ENCODE measurements at places on chromosomes 16 and 17.

- no peak for DNase-seq
Measured at GRCh38 chr17:78419970-78420815, 41.7 kb downstream of the PGS1 start.

DNA sequence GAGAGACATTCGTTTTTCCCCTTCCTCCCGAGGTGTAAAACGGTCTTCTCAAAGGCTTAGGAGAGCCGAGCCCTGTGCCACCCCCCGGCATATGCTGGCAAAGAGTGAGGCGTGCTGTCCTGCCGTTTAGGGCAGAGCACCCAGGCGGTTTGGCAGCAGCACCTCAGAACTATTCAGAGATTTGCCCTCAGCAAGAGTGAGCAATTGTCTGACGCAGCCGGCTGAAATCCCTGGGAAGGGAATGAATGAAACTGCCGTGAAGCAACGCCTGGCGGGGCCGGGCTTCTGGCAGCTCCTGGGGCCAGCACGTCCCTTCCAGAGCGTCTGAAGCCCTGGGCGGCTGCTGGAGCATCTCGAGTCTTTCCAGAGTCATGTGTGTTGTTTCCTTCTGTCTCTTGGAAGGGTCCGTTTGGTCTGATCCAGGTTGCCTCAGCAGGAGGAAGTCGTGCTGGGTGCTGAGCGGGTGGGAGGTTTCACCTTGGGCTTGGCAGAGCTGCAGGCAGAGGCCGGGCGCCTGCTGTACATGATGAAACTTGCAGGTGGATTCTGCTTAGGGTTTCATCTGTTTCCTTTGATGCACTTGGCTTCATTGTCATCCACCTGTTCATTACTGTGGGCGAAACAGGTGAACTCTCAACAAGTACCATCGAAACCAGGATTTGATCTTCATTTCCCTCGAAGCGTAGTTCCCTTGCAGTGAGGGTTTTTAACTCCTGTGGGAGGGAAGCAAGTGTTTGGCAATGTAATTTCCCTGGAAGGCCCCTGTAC lies 35.4 kb downstream of the TBCD start:
- DNase-seq = no peak

DNA sequence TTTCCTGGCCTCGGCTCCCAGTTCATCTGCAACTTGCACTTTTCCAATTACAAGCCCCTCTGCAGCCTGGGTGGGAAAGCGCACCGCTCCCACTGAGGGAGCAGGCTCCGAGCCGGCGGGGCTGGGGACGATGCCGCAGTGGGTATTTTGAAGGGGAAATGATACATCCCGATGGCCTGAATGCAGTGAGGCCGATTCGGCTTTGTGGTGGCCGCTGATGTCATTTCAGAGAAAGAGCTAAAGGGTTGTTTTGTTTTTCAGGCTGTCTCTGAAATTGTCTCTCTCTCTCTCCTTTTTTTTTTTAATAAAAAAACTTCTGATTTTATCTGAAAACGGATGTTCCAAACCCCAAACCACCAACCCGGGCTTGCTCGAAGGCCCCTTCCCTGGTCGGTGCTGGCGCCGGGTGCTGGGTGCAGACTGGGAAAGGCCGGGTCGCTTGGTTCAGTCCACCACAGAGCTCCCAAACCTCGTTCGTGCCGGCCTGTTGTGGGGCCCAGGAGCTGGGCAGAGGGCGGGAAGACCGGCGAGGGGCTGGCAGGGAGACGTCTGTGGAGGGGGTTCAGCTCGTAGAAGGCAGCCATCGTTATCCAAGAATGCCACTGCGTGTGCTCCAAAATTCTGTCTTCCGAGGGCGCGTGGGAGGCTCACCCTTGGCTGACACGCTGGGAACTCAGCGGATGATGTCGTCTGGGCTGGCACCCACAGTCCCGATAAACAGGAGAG lies 102.8 kb downstream of the FOXL1 start:
- DNase-seq = no peak

DNA sequence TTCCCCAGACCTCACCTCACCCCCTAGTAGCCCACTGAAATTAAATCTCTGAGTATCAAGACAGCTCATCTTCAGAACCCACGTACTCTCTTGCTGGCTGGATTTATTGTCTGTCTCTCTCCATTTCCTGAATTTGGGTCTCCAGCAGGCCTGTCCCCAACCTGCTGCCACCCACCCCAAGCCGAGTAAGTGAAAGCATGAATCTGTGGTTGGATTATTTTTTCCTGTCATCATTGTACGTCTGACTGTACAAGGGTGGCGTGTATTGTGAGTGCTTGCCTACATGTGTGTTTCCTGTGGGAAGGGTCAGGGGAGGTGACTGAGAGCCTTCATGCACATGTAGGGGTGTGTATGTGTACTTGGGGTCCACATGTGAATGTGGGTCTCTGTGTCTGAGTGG lies 5.4 kb downstream of the TNP2 start:
- DNase-seq = peak; percentile 30

- no peak for DNase-seq
Measured at GRCh38 chr16:83301971-83302370, 505.8 kb upstream of the HSBP1 start.

DNA sequence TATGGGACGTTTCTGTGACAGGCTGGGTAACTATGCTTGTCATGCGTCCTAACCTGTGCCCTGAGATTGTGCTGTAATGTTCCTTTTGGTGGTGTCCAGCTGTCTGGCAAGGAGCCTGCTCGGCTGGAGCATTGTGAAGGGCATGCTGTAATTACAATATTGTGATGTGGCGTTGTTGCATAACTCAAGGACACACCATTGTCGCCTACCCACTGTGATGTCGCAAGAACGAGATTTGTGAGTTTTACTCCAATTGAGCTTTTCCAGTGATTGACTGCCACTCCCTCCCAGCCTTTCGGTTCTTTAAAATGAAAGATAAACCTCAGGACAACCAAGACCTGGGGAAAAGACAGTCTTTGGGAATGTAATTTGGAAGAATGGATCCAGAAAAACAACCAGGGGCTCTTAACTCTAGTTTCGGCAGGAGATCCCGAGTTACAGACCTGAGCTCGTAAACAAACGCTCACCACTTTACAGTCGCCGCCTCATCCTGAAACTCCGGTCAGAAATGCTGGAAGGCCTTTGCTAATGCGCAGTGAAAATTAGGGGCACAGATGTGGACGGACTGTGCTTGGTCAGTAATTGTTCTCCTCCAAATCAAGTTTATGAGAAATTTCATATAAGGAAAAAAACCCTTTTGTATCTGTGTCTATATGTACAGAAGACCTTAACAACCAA lies 1.3 kb downstream of the ZNF750 start:
- DNase-seq = no peak

DNA sequence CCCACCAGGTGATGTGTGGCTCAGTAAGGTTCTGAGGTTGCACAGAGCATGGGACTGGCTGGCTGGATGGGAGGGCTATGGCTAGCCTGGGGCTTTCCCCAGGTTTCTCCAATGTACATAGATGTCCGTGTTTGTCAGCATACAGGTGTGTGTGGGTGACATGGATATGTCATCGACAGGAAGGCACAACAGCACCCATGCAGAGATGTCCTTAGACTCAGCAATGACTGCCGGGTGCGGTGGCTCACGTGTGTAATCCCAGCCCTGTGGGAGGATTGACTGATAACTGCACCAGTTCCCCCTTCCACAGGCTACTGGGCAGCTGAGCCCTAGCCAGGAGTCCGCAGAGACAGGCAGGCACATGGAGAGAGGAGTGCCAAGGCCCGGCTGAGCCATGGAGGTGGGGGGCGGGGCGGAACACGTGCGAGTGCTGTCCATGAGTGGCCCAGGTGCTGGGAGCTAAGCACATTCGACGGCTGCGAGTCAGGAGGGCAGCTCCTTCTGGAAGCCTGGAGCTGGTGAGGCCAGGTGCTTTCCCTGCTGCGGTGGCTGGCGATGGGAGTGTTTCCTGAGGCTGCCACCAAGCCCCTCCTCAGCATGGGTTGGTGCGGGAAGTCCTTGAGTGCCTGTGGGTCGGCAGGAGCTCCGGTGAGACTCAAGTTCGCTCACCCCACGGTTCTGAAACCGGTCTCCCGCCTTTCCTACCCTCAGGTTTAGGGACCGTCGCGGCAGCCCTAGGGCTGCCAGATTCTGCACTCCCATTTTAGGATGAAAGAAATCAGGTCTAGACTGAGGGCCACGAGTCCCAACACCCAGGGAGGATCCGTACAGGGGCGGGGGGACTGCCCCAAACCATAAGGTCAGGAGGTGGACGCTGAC lies 858 bp upstream of the ASPSCR1 start:
- DNase-seq = peak; percentile 49

DNA sequence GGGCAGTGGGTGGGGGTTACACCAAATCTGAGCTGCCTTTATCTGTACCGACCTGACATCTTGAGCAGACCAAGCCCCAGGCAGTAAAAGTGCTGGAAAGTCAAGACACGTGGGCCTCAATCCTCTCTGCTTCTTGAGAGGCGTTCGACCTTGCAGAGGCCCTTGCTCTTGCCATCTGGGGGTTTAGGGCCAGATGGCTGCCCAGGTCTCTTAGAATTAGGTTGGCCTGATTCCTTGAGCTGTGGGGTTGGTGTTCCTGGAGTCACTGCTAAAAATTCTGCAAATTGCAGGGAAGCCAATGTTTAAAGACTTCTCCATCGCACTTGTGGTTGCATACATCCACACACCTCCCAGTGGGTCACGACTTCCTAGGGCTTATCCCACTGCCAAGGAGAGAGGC lies 238.2 kb upstream of the ASIC2 start:
- no peak for DNase-seq

DNA sequence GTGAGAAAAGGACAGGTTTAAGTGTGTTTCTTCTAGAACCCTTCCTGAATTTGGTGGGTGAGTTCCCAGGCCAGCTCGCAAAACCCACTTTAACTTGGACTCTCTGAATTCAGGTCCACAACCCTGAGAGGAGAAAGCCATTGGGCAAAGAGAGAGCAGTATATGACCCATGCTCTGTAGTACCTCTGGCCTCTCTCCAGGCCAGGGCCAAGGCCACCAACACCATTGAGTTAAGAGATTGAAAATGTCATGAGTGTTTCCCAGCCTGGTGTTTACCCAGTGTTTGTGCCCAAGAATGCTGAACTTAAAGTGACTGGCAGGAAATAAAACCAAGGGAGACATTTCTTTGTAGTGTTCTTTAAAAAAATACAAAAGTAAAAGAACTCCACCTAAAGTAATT lies 410.4 kb upstream of the CDH5 start:
- DNase-seq = no peak

DNA sequence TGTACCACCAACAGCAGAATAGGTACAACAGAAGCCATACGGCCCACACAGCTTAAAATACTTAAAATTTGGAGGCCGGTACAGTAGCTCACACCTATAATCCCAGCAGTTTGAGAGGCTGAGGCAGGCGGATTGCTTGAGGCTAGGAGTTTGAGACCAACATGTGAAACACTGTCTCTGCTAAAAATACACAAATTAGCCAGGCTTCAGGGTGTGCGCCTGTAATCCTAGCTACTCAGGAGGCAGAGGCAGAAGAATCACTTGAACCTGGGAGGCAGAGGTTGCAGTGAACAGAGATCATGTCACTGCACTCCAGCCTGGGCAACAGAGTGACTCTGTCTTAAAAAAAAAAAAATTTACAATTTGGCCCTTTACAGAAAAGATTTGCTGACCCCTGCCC lies 17.0 kb downstream of the GFOD2 start:
- no peak for DNase-seq

GRCh38 chr16:53061701-53062159 lies 6.9 kb downstream of the CHD9 start:
- peak; percentile 7 for DNase-seq

DNA sequence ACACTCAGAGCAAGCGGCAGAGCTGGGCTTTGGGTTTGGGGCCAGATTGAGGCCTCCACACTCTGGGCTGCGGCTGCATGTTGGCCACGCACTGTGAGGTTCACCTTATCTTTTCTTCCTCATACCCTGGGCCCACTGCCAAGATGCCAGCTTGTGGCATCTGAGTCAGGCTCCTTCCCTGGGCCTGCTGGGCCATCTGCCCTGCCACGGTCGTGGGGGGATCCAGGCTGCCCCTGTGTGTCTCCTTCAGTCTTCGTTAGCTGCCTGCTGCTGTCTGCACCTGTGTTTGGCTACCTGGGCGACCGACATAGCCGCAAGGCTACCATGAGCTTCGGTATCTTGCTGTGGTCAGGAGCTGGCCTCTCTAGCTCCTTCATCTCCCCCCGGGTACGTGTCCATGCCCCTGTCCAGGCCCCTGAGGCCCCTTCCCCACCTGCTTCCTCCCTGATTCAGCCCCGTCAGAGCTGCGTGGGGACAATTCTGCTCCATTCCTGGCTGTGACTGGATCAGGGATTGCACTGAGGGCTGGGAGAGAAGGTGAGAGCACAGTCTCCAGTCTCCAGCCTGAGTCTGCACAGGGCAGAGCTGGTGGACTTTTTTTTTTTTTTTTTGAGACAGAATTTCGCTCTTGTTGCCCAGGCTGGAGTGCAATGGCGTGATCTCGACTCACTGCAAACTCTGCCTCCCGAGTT lies 11.2 kb downstream of the SPNS3 start:
- no peak for DNase-seq

- DNase-seq = no peak
Measured at GRCh38 chr17:54452666-54453348, 447.8 kb upstream of the TOM1L1 start.

GRCh38 chr16:54233615-54234014 lies 53.0 kb downstream of the IRX3 start:
- DNase-seq = no peak

GRCh38 chr16:84307209-84307954 lies 12.7 kb downstream of the WFDC1 start:
- no peak for DNase-seq

DNA sequence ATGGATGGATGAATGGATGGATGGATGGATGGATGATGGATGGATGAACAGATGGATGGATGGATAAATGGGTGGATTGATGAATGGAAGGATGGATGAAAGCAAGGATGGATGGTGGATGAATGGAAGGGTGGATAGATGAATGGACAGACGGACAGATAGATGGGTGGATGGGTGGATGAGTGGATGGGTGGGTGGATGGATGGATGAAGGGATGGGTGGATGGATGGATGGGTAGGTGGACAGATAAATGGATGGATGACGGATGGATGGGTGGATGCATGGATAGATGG lies 14.9 kb downstream of the SRL start:
- DNase-seq = no peak

DNA sequence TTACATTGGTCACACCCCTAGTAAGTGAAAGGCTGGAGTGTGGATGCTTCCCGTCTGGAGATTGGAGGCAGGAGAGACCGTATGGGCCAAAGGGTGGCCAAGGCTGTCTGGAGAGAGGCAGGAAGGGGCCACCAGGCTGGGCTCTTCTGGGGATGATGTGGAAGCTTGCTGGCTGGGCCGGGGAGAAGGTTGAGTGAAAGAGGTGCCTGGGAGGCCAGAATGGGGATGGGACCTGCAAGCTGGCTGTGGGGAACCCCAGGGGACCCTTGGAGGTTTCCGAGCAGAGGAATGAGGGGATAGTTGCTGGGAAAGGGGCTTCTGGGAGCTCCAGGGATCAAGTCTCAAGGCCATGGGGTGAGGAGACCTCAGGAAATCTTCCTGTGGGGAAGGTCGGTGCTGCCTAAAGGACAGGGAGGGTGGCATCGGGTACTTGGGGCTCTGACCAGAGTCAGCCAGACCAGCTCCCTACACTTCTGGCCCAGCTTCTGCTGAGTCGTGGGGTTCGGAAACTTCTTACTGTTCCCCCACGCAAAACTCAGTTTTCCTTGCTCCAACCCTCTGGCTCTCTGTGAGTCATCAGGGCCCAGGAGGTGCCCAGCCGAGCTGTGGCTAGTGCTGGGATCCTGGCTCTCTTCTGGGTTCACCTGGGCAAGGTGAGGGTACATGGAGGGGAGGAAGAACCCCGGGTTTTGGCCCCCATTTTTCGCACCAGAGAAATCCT lies 3.1 kb downstream of the MRC2 start:
- DNase-seq = no peak

GRCh38 chr16:89383095-89384003 lies 107.0 kb downstream of the ANKRD11 start:
- no peak for DNase-seq

GRCh38 chr17:3474212-3474611 lies 1.6 kb upstream of the ASPA start:
- no peak for DNase-seq

GRCh38 chr17:77323413-77324171 lies 182.8 kb downstream of the SEC14L1 start:
- DNase-seq = no peak

Measured in stimulated activated CD4-positive, alpha-beta T cell treated with anti-CD3 and anti-CD28 coated beads, Interleukin-4, amount 100 ng/mL, for 4 hours (primary cell).